ENCODE measurements at places on chromosomes 6 and 20.

- DNase-seq = no peak
Observed at GRCh38 chr6:126824226-126824625, 294.2 kb upstream of the RSPO3 start.

- no peak for DNase-seq
Observed at GRCh38 chr6:33620158-33620855, 815 bp upstream of the ITPR3 start.

DNA sequence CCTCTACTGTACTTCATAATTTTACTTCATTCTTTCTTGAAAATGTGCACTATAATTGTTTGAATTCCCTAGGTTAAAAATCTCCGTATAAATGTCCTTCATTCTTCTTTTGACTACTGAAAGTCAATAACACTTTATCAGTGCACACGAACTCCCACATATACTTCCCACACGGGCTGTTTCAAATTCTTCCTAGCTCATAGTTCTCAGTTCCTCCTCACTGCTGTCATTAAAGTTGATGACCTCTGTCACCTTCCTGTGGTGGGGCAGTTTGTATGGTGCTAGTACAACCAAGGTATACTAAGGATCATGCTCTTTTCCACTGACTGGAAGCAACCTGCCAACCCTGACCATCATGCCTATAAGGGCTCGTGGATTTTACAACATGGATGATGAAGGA, 40.0 kb upstream of the CD2AP start:
- DNase-seq = no peak

- no peak for DNase-seq
Observed at GRCh38 chr20:8990770-8991169, 78.1 kb upstream of the PLCB4 start.

- peak; percentile 53 for DNase-seq
Observed at GRCh38 chr20:48295445-48295903, 510.2 kb upstream of the SULF2 start.

- DNase-seq = no peak
Observed at GRCh38 chr6:114068771-114069170, 97.8 kb upstream of the HDAC2 start.

DNA sequence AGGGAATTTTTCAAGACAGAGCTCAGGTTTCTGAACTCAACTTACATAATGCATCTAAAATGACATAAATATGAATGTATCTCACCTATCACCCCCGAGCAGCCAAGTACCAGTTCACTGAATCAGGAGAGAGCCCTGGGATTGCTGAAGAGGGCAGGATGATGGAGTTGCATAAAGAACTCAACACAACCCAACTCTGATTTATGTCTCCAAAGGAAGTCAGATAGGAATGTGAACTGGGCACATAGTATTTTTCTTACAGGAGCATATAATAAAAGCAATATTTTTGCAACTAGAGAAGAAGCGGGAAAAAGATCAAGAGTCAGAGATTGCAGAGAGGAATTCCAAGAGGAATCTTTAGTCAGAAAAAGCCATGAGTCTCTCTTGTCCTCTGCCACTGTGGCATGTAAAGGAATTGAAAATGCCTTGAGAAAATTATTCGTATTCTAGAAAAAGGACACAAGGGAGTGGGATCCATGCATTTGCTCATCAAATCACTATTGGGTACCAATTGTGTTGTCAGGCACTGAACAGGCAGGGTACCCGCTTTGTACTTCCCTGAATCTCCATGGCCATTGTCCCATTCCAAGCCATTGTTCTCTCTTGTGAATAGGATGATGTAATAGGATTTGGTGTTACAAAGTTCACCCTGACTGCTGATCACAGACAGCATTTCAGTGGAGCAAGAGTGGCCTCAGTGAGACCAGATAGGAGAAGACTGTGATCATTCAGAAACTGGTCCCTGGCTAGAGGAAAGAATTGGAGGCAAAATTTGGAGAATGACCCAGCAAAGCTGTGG, 16.3 kb downstream of the RIN2 start:
- no peak for DNase-seq

DNA sequence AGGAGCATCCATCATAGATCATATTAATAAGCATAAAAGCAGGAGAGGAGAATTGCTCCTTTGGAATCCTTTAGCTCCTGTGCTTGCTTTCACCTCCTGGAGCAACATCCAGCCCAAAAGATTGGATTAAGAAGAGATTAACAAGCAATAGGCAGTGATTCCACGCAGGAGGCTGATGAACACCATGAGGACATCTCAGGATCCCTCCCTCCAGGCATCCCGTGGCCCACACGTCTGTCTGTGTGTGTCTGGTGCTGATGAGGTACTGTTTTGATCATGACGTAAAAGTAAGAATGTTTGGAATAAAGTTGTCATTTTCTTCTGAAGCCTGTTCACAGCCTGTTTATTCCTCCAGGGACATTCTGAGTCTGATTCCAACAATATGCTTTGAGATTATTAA, 185.5 kb upstream of the MYLIP start:
- DNase-seq = no peak

- no peak for DNase-seq
Observed at GRCh38 chr6:169183233-169183632, 70.4 kb downstream of the THBS2 start.

DNA sequence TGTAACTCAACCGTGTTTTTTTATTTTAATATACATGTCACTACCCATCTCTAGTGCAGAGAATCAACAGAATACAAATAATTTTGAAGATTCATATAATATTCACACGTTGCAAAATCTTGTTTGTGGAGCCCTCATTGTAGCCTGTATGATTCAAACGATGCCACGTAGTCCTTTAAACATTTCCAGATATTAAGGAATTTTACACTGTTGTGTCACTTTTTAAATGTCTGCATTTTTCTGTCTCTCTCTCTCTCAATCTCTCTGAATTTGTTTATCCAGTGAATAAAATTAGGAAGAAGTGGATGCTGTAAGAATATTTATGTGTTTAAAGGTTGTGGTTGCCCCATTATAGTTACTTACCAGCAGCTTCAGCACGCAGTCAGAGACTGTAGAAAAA, 262.0 kb downstream of the PAX1 start:
- no peak for DNase-seq

DNA sequence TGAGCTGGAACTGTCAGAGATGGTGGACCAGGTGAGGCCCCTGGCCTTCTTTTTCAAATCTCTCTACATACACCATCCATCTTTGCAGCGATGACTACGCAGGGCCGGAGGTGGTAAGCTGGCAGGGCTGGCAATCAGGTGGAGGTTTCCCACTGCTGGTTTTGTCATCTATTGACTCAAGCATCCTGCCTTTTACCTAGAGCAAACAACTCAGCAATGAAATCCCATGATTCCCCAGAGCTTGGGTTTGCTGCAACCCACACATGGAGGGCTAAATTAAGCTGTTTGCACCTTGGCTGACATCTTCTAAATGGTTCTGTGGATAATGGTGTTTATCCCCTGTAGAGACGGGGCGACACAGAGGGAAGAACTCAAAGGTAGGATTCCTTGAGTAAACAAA, 170.2 kb downstream of the SCP2D1 start:
- DNase-seq = no peak

GRCh38 chr6:140101818-140102217, 727.4 kb upstream of the CITED2 start:
- no peak for DNase-seq

GRCh38 chr20:50328996-50329898, 138.6 kb downstream of the CEBPB start:
- DNase-seq = no peak

GRCh38 chr20:57448764-57449354, 57.7 kb downstream of the RBM38 start:
- no peak for DNase-seq

DNA sequence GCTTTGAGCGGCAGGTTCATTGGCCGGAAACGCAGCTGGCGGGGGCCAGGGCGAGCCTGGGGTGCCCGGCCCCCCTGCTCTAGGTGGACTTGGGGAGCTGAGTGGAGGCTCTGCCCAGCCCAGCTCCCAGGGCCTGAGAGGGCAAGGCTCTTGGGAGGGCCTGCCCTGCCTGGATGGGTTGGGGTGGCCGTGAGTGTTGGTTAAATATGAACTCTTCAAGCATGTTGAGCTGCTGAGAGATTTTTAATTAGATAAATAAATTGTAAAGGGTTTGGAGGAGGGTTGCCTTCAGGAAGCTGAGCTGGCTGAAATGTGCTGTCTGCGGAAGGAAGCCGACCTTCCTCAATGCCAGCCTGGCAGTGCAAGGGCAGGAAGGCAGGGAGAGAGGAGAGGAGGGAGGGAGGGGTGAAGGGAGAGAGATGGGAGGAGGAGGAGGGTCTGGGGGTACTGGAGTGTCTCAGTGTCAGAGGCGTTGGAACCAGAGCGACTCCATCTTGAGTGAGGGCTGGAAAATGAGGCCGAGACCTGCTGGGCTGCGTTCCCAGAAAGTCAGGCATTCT, 39.4 kb upstream of the PMEPA1 start:
- DNase-seq = no peak

DNA sequence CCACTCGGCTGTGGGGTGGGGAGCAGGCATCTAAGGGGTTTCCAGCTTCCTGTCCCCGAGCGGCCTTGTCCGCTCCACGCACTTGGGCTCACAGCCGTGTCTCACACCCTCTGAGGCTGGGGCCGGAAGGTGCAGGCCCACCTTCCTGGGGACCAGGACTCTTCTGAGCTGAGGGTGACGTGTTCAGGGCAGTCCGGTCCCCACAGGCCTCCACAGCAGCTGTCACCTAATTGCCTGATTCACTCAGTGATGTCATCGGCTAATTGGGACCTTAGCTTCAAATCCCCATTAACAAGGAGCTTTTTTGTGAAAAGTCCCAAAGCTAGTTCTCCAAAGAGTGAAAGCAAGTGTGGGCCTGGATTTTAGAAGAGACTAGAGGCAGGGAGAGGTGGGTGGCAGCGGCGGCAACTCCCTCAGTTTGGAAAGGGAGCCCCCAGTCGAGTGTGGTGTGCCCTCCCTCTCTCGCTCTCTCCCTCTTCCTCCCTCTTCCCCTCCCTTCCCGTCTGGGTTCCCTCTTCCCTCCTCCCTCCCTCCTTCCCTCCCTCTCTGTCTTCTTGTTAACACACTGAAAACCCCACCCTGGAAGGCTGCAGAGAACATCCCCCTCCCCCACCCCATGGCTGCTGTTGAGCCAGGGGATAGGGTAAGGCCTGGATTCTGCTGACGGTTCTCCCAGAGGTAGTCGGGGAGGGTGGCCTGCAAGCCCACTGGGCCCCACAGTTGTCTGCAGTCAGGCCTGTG, 39.0 kb downstream of the MYT1 start:
- DNase-seq = no peak

- no peak for DNase-seq
Observed at GRCh38 chr6:110688661-110689268, 126.5 kb downstream of the CDK19 start.

GRCh38 chr6:13557841-13558240, 16.6 kb upstream of the SIRT5 start:
- DNase-seq = no peak

GRCh38 chr6:47254906-47255305, 54.8 kb downstream of the TNFRSF21 start:
- no peak for DNase-seq
